ENCODE measurements at places on chromosomes 11 and 22. TPM values are rescaled to one million over a fixed set of nuclear protein-coding genes. Genes with fewer than 3 reads are reported as not detected.

DNA sequence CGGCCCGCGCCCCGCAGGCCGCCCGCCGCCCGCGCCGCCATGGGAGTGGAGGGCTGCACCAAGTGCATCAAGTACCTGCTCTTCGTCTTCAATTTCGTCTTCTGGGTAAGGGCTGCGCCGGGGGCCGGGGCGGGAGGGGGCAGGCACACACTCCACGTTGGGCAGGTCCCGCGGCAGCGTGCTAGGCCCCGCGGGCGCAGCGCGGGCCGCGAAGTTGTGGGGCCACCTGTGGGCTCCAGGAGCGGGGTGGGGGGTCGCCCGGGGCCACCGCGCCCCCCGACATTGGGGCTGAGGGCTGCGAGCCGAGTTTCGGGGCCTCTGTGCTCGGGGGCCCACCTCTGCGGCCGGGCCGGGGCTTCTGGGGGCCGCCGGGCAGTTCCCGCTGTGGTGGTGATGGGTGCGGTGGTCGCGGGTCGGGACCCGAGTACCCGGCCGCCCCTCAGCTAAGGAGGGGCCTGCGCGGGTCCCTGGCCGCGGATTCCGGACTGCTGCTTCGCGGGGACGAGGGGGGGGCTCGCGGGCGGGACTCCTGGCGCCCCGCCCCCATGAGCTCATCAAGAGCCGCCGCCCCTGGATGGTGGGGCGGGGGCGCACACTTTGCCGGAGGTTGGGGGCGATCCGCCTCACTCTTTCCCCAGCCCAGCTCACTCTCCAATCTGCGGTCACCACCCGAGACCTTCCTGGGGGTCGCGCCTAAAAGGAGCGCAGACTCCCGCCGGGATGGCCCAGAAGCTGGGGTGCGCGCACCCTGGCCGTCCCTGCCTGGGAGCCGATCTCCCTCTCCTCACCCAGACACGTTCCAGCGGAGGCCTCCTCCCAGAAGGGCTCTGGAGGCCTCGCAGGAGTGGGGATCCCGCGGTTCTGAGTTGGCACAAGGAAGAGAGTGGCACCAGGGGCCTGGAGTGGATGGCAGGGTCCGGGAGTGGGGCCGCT, 667 bp downstream of the CD81 start:
- peak; percentile 84 for DNase-seq

DNA sequence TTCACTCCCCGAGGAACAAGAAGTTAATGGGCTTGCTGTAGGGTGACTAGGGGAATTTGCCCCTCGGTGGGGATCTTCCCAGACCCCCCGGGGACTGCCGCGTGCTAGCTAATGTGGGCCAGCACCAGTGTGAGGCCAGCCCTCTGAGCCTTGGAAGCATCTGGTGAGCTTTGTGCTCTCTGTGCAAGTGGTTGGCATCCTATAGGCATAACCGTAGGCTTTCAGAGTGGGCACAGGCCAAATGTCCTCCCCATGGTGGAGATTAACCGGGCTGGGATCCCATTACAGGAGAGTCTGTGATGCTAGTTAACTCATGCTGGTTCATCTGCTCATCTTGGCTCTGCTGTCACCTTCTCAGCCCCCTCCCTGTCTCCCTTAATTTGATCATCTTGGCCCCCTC, 125.7 kb downstream of the TRIM29 start:
- no peak for DNase-seq

DNA sequence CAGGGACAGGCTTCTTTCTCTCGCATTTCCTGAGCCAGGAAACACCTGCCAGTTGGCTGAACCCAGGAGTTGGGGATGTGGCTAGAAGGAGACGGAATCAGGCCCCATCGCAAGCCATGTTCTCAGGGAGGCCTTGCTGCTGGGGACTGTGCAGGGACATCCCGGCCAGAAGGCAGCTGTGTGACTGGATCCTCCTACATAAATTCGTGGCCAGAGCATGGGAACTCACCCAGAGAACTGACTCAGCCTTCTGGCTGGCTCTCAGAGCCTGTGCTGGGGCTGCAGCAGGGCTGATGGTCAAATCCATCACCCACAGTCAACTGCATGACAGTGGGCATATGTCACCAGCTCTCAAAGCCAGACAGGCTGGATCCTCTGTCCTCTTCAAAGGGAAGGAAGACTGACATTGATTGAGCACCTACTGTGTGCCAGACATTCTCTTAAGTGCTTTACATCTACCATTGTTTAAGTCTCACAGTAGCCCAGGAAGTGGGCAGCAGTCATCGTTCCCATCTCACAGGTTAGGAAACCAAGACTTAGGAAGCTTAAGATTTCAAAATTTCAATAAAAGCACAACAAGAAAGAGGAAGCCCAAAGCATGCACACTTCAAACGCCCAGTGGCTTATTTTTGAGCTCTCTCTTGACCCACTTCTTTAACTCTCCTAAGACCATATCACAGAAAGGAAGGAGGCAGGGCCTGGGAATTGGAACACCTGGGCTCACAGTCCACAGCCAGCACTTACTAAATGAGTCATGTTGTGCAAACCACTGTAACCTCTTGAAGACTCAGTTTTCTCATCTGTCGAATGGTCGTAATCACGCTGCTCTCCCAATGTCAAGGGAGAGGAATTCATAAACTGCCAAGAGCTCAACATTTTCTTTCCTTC, 30.9 kb upstream of the CACNG2 start:
- DNase-seq, result no peak

- DNase-seq, result no peak
Observed at GRCh38 chr11:66745356-66746235, 16.6 kb upstream of the SPTBN2 start.

DNA sequence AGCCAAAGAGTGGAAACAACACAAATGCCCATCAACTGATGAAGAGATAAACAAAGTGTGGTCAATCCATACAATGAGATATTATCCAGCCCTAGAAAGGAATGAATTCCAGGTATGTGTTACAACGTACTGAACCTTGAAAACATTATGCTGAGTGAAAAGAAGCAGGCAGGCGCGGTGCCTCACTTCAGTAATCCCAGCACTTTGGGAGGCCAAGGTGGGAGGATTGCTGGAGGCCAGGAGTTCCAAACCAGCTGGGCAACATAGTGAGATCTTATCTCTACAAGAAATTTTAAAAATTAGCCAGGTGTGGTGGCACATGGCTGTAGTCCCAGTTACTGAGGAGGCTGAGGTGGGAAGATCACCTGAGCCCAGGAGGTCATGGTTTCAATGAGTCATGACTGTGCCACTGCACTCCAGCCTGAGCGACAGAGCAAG, 24.6 kb upstream of the TESMIN start:
- DNase-seq, result no peak

GRCh38 chr22:49334976-49335375, 492.7 kb downstream of the BRD1 start:
- DNase-seq, result no peak

GRCh38 chr11:57946628-57947027, 77.1 kb upstream of the OR9Q1 start:
- no peak for DNase-seq

DNA sequence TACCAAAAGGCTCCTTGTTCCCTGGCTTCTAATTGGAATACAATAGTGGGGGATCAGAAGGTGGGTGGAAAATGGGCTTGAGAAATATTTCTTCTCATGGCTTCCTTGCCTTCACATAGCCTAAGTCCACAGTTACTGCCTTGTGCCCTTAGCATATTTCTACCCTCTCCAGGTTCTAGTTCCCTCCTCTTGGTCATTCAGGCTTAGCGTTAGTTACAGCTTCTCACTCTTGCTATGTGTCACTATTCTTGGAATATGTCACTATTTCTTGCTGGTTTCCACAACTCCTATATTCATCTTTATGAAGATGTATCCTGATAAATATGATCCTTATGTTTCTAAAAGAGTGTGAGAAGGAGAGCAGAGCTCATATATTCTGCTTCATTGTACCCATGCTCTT, 2.5 kb downstream of the OR2D2 start:
- DNase-seq, result no peak

GRCh38 chr11:80443177-80443576, 1002.3 kb upstream of the TENM4 start:
- DNase-seq, result no peak

- peak; percentile 68 for DNase-seq
Observed at GRCh38 chr11:12182676-12183541, 72.5 kb downstream of the MICAL2 start.

DNA sequence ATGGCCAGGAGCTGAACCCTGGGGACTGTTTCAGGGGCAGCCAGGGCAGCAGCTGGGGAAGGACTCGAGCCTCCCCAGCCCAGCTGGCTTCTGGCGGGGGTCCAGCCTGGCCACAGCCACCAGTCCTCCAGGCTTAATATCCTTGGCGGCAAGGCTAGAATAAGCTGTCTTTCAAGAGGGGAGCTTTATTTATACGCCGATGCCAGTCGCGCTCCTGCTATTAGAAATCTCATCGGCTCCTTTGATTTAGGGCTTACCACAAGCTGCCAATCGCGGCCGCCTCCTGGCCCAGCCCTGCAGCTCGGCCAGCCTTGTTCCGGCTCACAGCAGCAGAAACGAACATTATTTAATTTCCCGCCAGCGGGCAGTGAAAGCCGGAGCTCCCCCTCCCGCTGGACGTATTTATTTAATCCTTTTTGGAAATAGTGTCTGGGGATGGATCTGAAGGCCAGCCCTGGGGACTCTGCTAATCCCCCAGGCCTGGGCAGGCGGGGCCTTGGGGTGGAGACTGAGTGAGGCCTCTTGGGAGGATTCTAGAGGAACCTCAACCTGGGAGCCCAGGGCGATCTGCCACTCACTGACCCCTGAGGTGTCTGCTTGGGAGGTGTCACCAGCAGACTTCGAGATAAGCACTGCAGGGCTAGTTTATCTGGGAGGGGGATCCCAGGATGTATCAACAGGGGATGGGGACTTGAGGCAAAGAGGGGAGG, 363.1 kb downstream of the MN1 start:
- DNase-seq, result no peak

DNA sequence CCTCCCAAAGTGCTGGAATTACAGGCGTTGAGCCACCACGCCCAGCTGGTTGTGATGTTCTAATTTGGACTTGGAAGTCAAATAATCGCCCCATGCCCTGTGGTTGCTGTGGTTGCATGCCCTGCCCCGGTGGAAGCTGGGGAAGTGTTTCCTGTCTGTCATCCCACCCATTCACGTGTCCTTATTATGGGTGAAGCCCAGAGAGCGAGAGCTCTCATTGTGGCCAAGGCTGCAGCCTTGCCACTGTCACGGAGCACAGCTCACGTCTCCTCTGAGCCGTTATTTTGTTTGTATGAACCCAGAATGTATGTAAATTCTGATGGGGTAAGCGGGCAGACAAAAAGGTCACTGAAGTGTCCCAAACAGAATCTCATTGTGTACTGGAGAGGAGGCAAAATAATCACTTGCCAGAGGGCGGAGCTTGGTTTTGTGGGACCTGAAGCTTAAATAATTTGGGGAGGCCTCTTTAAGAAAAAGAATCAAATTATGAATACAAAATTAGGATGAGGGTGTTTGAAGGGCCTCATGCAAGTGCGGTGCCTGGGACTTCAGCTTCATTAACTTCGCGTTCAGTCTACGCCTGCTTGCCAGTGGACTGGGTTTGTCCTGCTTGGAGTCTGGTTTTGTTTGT, 25.8 kb upstream of the TREH start:
- no peak for DNase-seq

GRCh38 chr11:44618561-44619425, 53.3 kb downstream of the CD82 start:
- DNase-seq, result peak; percentile 36

- no peak for DNase-seq
Observed at GRCh38 chr11:102081313-102081712, 28.9 kb upstream of the YAP1 start.

DNA sequence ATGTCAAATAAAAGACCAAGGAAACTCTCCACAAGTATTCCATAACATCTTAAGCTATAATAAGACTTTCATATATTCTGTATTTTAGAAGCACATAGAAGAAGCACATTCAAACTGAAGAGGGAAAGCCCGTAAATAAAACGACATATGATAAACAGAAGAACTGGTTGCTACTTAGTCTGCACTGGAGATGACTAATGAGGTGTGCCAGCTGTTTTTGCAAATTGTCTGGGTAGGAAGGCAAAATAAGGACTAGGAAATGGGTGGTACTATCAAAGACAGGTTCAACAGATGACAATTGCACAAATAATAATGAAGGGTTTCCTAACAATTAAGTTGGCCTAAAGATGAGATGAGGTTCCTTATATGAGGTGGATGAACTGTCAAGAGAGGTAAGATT, 593.2 kb upstream of the CCDC179 start:
- no peak for DNase-seq

DNA sequence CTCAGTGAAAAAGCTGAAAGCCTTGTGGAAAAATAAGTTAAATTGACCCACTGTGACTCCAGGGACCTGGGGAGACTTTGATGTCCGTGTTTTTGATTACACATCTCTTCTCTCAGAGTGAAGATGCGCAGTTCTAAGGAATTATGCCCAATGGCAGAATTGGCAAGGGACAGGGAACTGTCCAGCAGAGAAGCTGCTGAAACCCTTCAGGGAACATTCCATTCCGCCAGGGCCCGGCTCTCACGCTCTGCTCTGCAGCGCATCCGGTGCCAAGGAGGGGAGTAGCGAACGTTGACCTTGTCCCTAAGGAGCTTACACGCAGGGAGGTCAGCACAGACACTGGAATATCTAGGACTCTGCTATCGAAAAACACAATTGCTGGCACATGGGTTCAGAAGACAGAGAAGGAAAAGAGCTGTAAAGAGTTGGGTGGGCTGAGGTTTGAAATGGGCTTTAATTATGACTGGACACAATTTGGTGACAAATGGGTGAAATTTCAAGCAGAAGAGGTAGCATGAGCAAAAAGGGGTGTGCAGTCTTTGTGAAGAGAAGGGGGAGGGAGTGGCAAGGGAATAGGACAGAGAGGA, 64.5 kb upstream of the B3GAT1 start:
- DNase-seq, result no peak

DNA sequence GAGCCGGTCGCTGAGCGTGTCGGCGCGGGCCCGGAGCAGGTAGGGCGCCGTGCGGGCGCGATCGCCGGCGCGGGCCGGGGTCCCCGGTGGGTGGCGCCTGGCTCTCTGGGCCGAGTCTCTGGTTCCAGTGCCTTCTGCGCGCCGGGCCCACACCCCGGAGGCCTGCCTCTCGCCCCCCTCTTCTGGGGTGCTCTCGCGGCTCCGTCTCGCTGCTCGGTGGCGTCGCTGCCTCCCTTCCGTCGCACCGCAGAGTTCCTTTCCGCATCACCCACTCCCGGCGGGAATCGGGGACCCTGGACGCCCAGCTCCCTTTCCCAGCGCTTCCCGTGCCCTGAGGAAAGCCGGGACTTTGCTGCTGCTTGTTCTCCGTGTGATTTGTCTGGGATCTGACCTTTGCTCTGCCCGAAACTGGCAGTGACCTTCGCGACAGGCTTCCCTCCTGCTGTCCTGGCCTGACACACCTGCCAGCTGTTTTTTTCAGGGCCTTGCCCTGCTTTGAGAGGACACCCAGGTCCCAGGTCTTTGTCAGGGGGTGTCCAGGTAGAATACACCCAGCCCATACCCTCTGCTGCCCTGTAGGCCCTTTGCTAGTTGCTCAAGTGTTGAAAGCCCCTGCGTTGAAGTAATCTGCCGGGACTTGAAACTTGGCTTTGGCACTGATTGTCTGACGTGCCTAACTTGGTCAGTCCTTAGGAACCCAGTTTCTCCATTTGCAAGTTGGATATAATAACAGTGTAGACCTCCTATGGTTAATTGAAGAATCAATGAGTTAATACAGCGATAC, 711 bp downstream of the FDX1 start:
- DNase-seq, result no peak

The MUC5AC gene
- not detected for total RNA-seq

The PANX3 gene
- not detected for total RNA-seq

The PHLDB1 gene
- 102 TPM for total RNA-seq

The OR52N4 gene
- not detected for total RNA-seq

The TRPM5 gene
- total RNA-seq, result not detected

The USH1C gene
- 0.78 TPM for total RNA-seq

The DEFB131B gene
- total RNA-seq, result not detected

The APOBEC3B gene
- total RNA-seq, result 0.75 TPM

The TRIM49 gene
- not detected for total RNA-seq
